ENCODE measurements at places on chromosomes 2 and 18.

DNA sequence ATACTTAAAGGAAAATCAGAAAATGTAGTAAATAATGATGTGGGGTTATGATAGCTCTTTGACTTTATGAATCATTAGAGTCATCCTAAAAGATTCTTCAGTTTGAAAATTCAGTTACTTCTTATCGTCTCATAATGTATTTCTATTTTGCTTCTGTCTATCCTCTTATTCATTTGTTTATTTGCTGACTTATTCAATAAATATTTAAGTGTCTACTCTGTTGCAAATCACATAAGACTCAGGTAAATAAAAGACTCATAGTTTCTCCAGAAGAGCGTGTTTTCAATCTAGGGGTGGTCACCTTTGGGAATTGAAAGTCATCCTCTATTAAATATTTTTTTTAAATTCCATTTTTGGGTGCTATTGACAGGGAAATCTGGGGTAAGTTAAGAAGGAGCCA is 69.1 kb upstream of the RBMS1 start:
- no peak for DNase-seq

DNA sequence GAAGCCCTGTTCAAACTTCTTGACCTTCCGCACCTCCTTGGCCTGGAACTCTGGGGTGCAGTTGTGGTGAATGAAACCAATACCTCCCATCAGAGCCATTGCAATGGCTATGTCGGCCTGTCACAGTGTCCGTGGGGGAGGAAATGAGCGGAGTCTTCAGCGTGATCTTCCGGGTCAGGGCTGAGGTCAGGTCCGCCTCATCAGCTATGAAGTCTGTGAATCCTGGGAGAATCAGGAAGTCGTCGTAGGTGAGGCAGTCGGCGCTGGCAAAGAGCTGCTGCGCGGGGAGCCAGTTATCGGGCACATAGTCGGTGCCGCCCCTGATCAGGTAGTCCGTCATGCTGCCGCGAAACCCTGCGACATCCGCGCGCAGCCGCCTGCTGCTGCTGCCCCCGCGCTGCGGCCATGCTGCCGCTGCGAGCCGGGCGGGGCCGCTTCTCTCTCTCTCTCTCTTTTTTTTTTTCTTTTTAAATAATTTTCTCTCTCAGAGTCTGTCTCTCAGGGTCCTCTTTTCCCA is 154.1 kb upstream of the ZSWIM2 start:
- DNase-seq = no peak

DNA sequence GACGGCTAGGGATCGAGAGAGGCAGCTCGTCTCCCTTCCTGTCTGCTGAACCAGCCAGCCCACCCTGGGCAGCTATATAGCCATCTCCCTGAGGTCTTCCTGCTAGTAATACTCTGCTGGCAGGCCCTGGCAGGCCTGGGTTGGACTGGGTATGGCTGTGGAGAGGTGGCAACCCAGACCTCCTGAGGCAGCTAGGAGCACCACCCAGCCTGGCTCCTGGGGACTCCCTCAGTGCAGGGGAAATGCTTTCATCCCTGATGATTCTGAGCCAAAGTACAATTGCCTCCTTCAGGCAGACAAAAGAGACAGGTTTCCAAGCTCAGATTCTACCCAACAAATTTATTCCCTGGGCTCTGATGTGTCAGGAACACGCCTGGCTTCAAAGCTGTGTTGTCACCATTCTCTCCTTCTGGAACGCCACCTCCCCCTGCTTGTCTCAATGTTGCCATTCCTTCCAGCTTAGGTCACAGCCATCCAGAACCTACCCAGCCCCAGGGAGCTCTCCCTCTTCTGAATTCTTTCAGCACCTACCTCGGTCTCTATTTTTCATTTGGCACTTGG is 4.7 kb upstream of the DNAJB2 start:
- no peak for DNase-seq

GRCh38 chr2:103004426-103004942 is 242.7 kb downstream of the TMEM182 start:
- DNase-seq = no peak

DNA sequence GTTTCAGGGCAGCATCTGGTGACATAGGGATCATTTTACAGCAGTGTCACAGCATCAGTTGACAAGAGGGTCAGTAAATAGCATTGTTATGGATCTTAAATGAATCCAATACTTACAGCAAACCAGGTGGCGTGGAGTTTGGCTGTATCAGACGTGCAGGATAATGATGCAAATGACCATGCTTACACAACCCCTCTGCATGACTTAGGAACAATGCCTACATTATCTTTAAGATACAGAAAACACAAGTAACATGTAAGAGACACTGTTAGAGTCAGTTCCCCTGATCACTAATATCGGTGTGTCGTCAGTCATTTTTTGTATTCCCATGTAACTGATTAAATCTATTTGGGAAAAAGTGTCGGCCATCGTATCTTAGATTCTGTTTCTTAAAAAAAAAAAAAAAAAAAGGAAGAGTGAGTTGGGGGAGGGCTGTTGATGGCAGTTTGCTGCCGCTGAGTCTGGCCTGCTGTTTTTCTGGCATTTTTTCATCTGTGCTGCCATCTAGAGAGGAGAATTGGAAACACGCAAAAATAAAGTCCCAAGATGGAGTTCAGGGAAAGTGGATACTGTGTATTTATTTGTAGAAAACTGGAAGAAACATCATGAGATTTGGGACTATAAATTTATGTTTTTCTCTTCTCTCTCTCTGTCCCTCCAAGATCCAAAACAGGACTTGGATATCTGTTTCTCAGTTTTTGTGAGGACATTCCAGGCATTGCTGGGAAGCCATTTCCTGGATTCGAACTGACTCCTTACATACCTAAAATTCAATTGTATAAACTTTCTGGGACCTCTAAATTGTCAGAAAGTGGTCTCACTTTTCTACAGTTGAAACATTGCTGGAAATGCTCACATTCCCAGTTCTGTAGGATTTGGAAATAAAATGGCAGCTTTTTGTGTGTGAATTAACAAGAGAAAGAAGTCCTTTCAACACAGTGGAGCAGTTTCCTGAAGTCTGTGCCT is 60.3 kb upstream of the AGPS start:
- DNase-seq = no peak

GRCh38 chr2:215793747-215794595 is 219.4 kb downstream of the MREG start:
- DNase-seq = no peak

Data from activated naive CD8-positive, alpha-beta T cell treated with anti-CD3 and anti-CD28 coated beads, Interleukin-2, amount 50 U/mL, for 16 hours (primary cell).